RCC 7860 (cell line): ENCODE measurements at places on chromosomes 3 and 15.

DNA sequence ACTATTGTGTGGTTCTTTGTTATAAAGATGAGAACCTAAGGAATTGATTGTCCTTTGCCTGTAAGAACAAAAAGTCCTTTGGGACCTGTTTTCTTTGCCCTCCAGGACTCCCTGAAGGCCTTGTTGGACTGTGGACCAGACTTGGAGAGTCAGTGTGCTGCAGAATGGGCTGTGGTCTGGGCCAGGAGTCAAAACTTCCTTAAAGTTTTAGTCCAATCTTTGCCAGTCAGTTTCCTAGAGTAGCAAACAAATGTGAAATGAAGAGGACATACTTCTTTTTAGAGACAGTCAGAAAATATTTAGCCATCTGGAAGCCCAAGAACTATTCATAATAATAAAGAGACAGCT, 45.4 kb downstream of the PDE8A start:
- DNase-seq = no peak

DNA sequence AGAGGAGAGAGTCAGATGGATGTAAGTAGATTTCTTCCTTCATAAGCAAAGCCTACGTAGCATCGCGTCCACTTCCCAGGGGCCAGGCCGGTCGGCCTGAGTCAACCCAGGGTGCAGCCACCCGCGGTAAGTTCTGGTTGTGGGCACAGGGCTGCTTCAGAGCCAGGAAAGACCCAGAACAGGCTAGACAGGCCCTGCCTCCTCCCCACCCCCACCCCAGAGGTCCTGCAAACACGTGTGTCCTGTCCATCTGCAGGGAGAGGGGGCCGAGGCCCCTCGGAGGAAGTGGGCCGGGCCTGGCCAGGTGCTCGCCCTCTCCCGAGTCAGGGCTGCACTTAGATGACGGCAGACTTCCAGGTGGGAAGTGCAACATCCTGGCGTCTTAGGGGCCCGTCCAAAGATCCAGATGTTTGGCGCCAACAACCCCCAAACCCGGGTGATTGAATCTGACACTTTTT, 100.8 kb upstream of the ALDH1A3 start:
- no peak for DNase-seq

GRCh38 chr15:76217029-76217881, 94.0 kb downstream of the ETFA start:
- peak; percentile 60 for DNase-seq

DNA sequence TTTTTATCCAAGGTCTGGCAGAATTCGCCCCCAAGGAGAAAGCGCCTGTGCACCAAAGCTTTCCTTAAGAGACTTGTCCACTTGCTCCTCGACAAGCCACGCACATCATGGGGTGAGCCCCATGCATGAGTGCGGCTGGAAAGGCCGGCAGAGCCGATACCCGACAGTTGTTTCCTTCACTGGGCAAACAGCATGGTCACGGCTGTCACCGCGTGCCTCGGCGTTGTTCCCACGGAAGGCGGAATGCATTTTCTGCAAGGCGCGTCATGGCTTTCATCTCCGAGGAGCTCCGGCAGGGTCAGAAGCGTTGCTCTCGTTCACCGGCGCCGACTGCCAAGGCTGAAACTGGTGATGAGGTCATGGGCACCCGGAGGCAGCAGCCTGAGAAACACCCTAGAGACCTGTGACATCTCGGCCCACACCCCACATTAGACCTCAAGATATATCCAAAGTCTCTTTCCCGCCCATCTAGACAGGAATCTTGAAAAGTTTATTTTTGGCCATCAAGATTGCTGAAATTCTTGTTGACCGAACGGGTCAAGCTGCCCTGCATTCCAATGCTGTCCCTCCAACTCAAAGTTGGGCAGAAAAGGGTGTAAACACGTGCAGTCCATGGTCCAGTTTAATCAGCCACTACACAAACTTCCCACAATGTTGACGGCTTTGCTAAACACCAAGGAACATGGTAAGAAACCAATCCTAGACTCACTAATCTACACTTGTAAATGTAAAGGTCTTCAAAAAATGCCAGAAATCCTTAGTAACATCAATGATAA, 604 bp upstream of the TJP1 start:
- DNase-seq = peak; percentile 61

DNA sequence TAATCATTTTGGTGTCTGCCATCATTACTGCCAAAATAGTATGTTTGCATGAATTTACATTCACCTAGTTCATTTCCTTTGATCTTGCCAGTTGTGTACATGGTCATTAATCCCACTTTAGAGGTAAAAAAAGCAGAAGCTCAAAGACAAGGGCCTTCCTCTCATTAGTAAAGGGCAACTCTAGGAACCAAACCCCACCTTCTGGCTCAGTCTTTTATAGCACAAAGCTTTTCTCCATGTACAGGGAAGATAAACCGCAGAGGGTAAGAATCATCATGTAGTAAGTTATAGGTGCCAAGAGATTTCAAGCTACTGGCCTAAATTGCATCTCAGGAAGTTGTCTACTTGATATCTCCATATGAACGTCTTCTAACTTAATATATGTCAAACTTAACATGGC, 19.3 kb upstream of the SPG21 start:
- no peak for DNase-seq

DNA sequence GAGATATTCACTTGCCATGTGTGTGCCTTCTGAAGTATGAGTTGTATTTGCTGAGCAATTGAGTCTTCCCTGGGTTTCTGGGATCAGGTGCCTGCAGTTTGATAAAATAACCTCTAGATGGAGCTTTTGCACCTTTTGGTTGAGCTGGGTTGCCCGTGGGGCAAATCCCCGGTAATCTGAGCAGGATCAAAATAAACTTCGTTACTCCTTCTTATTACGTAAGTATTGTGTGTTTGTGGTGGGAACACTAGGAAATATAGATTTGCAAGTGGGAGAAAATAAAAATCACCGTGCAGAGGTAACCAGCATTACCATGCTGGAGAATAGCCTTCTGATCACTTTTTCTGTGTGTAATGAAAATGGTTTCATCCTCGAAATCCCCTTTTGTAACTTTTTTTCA, 277.4 kb upstream of the NR2E3 start:
- DNase-seq = peak; percentile 9

DNA sequence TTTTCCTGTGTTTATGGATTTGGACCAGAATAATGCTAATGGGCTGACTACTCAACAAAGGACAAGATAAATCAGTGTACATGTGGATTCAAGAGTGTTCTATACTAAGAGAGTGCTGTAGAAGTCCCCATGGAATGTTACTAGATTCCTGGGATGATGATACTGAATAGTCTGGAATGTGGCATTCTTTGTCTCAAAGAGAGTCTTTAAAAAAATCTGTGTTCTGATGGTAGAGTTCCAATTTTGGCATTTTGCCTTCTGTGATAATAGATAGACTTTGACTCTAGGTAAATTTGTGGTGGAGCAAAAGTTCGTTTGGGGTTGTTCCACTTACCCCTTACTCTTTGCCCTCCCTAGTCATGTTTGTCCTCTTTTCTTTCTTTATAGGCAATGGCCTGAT, 43.7 kb downstream of the NMD3 start:
- DNase-seq = no peak

GRCh38 chr3:111321786-111322185, 220.2 kb upstream of the CD96 start:
- DNase-seq = peak; percentile 43

DNA sequence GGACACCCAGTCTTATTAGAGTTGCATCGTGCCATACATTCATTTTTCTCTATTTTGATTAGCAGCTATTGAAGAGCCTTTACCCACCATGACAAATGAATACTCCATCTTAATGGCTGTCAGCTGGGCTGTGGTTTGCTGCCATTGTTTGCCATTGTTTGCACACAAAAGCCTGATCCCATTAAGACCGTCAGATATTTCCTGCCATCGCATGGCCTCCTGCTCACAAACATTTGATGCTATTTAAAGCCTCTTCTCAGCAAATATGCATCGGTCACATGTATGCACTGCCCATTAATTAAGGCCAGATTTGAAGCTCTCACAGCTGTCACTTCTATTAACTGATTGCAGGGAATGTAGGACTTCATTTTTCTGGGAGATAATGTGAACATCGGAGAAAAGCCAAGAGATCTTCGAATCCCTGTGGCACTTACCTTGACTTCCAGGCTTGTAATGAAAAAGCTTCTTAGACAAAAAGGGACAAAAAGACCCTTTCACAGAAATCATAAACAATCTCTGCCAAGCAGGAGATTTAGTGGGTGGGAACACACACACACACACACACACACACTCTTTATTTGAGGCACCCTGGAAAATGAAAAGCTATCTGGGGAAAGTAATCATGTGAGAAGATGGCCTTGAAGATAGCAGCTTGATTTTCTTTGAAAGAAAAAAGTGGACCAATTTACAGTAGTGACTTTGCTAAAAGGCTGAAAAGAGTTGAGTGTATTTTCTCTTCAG, 175.4 kb upstream of the NR2E3 start:
- no peak for DNase-seq

DNA sequence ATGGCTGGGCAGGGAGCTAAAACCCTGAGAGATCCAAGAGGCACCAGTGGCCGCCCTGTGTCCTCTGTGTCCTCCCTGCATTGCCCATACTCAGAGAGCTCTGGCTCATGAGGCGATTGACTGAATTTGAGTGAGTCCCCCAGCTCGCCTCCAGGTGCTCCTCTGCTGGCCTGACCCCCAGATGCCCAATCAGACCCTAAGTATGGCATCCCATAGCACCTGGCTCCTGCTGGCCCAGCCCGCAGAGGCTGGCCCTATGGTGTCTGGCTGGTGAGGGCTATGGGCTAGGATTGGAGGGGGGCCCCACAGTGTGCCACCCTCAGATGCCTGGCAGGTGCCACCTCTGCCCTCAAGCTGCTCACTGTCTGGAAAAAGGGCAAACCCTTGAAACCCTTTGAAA, 1.6 kb upstream of the TKT start:
- no peak for DNase-seq

DNA sequence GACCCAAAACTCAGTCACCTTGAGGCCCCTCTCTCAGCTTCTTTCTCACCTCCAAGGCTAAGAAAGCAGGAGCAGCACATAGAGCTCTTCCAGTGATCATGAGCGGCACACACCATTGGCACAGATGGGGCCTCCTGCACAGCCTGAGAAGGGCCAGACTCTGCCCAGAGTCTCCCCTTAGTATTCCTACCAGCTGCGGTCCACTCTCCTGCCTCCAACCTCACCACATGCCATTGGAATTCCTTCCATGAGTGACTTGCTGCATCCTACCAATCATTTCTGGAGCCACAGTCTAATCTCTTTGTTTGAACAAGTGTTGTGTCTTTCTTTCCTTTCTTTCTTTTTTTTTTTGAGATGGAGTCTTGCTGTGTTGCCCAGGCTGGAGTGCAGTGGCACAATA, 39.3 kb downstream of the CDCP1 start:
- DNase-seq = peak; percentile 57

DNA sequence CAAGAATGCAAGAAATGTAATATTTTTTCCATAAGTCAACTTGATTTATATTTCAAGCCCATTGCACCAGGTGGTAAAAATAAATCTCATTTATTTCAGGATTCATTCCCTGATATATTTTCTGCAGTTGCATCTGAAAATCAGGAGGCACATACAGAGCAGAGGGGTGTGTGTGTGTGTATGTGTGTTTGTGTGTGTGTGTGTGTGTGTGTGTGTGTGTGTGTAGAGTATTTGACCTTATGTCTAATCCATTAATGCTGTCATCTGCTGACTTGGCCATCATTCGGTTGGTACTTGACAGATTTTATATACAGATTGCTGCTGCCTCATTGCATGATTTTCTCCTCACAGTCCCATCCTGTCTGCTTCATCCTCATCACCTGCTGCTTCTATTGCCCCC, 118.5 kb downstream of the SERPINI1 start:
- no peak for DNase-seq

DNA sequence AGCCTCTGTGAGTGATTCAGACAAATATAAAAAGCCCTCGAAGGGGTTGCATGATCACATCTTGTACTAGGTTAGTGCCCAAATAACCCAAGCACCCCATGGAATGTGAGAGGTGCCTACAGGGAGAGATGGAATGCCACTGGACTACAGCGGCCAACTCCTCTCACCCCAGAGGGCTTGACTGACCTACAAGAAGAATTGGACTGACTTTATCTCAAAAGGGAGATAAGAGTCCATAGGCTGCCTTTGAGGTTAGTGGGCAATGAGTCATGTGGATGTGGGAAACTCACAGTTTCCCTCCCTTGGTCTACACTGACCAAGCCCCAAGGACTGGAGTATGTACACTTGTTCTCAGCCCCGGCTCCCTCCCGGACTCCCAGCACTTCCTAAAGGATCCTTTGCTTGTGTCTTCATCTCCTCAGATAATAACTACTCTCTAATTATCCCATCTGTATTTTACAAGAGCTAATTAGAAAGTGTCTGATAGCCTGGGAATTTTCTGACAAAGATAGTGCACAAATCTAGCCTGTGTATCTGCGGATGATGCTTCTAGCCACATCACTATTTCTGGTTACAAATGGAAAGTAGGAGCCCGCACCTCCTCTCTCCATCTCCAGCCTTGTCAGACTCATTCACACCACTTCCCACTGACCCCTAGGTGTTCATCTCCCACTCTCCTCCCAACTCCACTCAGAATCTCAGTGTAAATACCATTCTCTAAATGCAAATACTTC, 547.8 kb upstream of the TBL1XR1 start:
- DNase-seq = peak; percentile 91

- DNase-seq = no peak
Observed at GRCh38 chr3:178705925-178706324, 169.7 kb downstream of the KCNMB2 start.

- no peak for DNase-seq
Observed at GRCh38 chr15:57193161-57193560, 183.1 kb upstream of the CGNL1 start.

- DNase-seq = no peak
Observed at GRCh38 chr3:30500666-30501399, 105.6 kb upstream of the TGFBR2 start.

GRCh38 chr15:51576911-51577500, 45.6 kb downstream of the DMXL2 start:
- DNase-seq = no peak

- DNase-seq = no peak
Observed at GRCh38 chr3:169260296-169260695, 403.2 kb downstream of the MECOM start.

- no peak for DNase-seq
Observed at GRCh38 chr3:197595470-197596185, 39.9 kb upstream of the BDH1 start.

DNA sequence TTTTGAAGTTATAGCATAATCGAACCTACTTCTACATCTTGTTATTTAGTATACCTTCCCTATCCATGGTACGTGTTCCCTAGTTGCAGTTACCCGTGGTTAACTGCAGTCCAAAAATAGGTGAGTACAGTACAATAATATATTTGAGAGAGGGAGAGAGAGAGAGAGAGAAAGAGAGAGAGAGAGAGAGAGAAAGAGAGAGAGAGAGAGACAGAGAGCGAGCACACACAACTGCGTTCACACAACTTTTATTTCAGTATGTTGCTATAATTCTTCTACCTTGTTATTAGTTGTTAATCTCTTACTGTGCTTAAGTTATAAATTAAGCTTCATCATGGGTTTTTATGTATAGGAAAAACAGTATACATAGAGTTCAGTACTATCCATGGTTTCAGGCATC, 928.1 kb downstream of the TUSC7 start:
- DNase-seq = no peak

DNA sequence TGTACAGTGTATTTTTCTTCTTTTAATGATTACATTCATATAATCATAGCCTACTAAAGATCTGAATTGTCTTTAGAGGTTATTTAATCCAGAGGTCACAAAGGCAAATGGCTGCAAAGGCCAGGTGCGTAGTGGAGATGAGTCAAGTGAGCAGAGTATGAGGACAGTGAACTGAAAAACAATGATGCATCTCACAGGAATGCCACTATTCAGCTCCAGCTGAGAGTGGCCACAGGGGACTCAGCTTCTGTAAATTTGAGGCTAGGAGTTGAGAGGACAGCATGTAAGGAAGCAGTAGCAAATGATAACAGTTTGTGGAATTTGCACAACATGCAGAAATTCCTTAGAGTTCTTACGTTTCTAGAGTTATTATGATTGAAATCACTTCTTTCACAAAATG, 50.4 kb downstream of the COL6A5 start:
- DNase-seq = peak; percentile 73
